ENCODE measurements at places on chromosomes 16 and 17.

- DNase-seq, result peak; percentile 87
These were observed 19.6 kb upstream of the TNFRSF13B start for GRCh38 chr17:16991349-16992009.

GRCh38 chr17:63434951-63435571 lies 11.0 kb downstream of the CYB561 start:
- peak; percentile 83 for DNase-seq

GRCh38 chr17:7650509-7651096 lies at the start of gene ATP1B2:
Gene ATP1B2, plus strand, starts transcription at chr17:7650926. Its CDS starts 593 bp downstream, at chr17:7651519.
- DNase-seq, result peak; percentile 71

DNA sequence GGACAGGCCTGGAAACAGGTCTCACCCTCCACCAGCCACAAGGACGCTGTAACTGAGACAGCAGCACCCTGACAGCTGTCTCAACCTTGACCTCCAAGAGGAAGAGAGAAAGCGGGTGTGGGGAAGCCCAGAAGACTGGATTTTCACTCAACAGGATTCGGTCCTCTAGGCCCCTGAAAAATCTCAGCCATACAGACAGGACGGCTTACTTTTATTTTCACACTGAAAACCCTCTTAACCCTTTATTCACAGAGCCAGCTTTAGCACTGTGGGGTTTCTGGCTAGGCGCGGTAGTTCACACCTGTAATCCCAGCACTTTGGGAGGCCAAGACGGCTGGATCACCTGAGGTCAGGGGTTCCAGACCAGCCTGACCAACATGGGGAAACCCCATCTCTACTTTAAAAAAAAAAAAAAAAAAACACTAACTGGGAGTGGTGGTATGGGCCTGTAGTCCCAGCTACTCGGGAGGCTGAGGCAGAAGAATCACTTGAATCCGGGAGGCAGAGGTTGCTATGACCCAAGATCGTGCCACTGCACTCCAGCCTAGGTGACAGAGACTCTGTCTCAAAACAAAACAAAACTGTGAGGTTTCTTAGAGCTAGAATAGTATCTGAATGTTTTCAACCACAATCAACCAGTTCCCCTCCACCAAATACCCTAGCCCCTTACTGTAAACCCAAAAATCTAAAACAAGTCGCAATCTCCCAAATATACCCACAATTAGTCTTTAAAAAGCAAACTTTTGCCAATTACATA lies 5.3 kb downstream of the ANKRD11 start:
- no peak for DNase-seq

DNA sequence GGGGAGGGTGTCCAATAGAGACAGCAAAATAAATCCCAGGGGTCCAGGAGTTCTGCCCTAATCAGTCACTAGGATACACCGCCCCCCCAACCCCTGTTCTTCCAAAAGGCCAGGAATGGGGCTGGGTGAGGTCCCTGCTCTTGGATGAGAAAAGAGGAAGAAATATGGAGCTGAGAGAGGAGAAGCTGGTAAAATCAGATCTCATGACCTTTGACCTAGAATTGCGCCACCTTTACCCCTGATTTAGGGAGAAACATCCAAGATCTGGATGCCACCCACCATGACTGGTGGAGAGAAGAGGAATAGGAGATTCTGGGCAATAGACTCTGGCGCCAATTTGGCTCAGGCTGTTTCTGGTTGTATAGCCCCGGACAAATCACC lies 707 bp upstream of the CACNB1 start:
- no peak for DNase-seq

- peak; percentile 52 for DNase-seq
These were observed 13.1 kb downstream of the CCR7 start for GRCh38 chr17:40551879-40552768.

GRCh38 chr16:67909056-67909742 lies 16.1 kb downstream of the PSKH1 start:
- DNase-seq, result no peak

DNA sequence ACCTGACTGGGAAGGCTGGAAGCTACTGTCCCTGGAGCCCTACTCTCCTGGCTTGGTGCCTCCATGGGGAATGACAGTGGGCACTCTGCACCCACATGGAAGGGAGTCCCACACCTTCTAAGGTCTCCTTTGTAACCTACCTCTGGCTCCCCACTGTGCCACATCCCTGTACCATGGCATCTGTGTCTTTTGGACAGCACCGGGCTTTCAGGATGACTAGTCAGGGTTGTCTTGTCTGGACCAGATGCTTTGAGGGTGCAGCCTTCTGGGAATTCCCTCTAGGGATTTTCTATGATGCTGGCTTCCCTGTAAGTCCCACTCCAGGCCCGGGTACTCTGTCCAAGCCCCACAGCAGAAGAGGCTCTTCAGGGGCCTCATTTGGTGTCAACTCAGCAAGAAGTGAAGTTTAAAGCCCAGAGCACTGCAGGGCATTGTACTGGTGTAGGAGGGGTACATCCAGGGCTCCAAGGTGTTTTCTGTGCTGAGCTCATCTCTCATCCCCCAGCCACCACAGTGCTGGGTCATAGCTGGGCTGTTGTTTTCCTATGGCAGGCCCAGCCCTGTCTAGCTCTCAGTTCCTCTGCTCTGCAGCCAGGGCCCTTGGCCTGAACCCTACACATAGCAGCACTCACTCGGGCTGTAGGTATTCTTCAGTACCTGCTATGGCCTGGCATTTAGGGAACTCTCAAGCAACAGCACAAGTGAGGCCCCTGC lies 255.3 kb downstream of the CPPED1 start:
- no peak for DNase-seq

- no peak for DNase-seq
These were observed 759 bp downstream of the UBE2O start for GRCh38 chr17:76452127-76452659.

DNA sequence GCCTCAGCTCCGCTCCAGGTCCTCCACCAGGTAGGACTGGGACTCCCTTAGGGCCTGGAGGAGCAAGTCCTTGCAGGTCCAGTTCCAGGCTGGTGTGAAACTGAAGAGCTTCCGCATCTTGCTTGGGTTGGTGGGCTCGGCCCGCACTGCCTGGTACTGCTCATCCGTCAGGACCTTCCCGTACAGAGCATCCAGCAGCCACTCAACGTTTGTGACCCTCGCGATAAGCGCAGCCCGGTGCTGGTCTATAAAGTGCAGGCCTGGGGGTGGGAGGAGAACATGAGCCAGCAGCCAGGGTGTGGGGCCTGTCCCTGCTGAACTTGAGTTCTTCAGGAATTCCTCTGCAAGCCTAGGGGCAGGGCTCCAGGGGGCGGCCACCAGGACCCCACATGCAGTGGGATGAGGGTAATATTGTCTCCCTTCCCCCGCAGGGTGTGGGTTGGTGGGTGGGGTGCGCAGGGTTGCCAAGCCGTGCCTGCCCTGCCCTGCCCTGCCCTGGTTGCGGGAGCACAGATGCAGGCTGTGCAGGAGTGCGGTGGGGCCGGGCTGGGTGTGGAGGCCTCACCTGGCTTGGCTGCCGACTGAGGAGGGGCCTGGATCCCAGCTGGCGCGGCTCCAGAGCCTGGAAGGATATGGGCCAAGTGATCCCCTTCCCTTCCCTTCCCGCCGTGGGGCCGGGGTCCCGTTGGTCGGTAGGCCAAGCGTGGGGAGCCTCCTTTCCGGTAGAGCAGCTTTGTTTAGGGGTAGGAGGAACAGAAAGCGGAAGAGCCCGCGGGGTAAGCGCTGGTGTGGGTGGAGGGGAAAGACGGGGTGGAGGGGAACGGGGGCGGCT lies 762 bp downstream of the PYCARD start:
- no peak for DNase-seq

- no peak for DNase-seq
These were observed 107.4 kb downstream of the GAS7 start for GRCh38 chr17:10091046-10091445.

DNA sequence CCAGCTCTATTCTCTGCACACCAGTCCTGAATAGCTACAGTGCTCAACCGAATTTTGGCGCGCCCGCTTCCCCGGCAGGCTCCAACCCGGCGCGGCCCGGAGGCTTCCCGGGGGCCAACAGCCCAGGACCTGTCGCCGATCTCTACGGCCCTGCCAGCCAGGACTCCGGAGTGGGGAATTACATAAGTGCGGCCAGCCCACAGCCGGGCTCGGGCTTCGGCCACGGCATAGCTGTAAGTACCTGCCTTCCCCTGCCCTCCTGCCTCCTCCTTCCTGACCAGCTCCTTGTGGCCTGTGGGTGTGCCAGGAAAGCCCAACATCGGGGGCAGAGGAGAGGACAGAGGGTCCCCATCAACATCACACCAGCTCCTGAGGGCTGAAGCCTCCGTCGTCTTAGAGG lies 70.2 kb downstream of the CCDC182 start:
- DNase-seq, result no peak

- DNase-seq, result no peak
These were observed 3.8 kb upstream of the HOXB2 start for GRCh38 chr17:48548523-48549280.

GRCh38 chr17:20094777-20095176 lies 85.6 kb downstream of the SPECC1 start:
- no peak for DNase-seq

- peak; percentile 94 for DNase-seq
These were observed at the start of gene PPP4C for GRCh38 chr16:30075503-30076275. Gene PPP4C, plus strand, starts transcription at chr16:30075994. Its CDS starts 384 bp downstream, at chr16:30076378.

DNA sequence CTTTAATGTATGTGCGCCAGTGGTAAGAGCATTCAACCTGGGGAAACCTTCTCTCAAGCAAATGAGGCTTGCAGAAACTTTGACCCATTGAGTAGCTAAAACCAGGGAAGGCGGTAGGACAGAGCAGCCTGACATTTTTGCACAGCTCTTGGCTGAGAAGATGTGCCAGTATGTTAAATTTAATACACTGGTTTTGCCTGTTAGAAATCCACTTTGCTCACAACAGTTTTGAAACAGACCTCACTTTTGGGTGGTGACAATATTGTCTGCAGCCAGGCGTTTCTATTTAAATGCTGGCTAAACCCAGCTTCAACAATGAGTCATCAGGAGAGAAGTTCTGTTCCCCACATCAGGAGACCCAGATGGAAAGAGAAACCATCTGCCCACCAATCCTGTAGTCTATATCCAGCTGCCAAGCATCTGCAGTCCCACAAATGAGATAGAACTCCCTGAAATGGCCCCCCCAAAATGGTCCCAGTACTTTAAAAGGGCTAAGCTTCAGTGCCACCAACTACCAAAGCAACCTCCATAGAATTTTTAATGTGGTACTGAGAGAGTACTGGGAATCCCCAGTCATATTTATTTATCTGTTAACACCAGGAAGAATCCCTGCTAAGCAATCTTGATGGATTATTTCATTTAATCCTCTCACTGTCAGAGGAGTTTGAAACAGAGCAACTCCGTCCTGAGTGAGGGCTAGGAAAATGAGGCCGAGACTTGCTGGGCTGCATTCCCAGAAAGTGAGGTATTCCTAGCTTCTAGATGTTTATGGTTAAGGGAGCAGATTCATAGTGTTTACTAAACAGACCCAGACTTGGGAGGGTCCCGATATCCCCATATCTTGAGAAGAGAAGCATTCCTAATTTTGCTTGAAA lies 29.0 kb upstream of the CLEC3A start:
- DNase-seq, result no peak

DNA sequence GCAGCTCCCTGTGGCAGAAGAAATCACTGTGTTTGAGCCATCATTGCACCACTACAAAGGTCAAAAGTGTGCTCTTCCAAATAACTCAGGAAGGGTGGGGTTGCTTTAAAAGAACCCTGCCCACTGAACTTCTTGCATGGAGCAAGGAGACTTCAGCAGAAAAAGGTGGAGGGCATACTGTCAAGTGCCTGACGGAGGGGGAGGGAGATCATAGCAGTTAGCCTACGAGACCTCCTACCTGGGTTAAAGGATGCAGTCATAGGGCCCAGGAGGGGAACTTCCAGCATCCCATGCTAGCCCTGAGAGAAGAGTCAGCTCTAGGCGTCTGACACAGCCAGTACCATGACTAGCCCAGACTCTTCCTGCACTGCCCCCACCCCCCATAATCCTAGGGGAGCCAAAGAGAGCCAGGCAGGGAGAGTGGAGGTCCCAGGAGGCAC lies 45.3 kb upstream of the MSI2 start:
- DNase-seq, result no peak

- DNase-seq, result no peak
These were observed 4.2 kb downstream of the C16orf90 start for GRCh38 chr16:3490911-3491629.

DNA sequence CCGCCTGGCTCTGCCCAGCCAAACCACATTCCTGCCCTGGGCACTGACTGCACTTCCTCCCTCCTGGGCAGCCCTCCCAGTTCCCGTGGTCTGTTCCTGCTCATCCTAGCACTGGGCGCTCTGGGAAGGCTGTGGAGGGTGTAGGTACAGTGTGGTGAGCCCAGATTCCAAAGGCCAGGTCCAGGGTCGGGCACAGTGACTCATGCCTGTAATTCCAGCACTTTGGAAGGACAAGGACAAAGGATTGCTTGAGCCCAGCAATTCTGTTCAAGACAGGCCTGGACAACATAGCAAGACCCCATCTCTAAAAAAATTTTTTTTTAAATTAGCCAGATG lies 30.6 kb downstream of the C16orf74 start:
- no peak for DNase-seq

DNA sequence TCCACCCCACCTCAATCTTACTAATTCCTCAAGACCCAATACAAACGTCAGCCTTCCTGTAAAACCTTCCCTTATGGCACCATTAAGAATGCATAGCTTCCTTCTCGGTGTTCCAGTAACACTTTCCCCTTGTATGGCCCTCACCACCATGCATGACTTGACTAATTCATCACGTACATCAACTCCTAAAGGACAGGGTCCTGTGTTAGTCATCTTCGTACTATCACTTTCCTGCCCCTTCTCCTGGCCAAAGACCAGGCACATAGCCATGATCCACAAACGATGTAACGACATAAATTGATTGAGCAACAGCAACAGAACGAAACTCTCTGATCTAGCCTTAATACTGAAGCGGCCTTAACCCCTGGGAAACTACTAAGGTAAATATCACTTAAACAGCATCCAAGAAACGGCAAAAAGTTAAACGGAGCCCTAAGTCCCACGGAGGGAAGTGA lies 612 bp downstream of the PSMD12 start:
- DNase-seq, result no peak

DNA sequence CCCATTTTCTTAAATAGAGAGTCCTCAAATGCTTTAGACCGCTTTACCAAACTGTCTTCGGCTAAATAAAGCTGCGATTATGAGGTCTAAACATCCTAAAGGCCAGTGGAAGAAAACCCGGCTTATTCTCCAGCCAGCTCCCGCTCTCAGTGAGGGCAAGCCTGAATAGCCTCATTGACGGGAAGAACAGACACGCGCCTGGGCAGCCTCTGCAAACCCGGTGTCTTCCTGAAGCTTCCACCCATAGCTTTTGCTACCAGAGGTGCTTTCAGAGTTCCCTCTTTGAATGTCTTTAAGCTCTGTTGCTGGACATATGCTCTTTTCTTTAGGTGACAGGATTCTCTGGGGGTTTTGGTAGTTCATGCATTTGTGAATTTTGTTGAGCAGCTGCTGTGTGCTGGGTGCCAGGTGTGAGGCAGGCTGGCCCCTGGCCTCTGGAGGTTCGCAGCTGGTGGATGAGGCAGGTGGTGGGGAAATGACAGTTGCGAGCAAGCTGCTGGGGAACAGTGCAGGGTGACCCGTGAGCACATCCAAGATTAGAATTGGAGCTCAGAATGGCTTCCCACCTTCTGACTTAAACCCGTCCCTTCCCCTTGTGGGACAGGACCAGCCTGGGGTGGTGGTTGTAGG lies 44.7 kb downstream of the CRISPLD2 start:
- no peak for DNase-seq

- no peak for DNase-seq
These were observed 18.6 kb downstream of the KCTD2 start for GRCh38 chr17:75065562-75066151.

GRCh38 chr17:78708510-78708973 lies 73.5 kb downstream of the CYTH1 start:
- DNase-seq, result peak; percentile 80

GRCh38 chr16:69768666-69769065 lies 6.5 kb downstream of the WWP2 start:
- DNase-seq, result no peak

Measured in dorsolateral prefrontal cortex (tissue), 122 donors.